Colonic mucosa (tissue), 4 donors: ENCODE measurements at places on chromosomes 1 and 21.

DNA sequence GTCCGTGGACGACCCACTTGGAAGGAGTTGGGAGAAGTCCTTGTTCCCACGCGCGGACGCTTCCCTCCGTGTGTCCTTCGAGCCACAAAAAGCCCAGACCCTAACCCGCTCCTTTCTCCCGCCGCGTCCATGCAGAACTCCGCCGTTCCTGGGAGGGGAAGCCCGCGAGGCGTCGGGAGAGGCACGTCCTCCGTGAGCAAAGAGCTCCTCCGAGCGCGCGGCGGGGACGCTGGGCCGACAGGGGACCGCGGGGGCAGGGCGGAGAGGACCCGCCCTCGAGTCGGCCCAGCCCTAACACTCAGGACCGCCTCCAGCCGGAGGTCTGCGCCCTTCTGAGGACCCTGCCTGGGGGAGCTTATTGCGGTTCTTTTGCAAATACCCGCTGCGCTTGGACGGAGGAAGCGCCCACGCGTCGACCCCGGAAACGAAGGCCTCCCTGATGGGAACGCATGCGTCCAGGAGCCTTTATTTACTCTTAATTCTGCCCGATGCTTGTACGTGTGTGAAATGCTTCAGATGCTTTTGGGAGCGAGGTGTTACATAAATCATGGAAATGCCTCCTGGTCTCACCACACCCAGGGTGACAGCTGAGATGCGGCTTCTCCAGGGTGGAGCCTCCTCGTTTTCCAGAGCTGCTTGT, 32.4 kb downstream of the PRMT2 start:
- no peak for DNase-seq
- peaks cover 8% of the 10 kb centered on the region for H3K27me3 ChIP-seq
- H3K4me3 ChIP-seq: peak overlapping the region; percentile 16
- no peaks in the 10 kb centered on the region for H3K36me3 ChIP-seq
- H3K27ac ChIP-seq: no peak overlapping the region

GRCh38 chr1:24410750-24411149, 2.8 kb downstream of the STPG1 start:
- no peaks in the 10 kb centered on the region for H3K4me1 ChIP-seq
- no peak overlapping the region for H3K4me3 ChIP-seq
- no peak for DNase-seq
- H3K27me3 ChIP-seq: no peaks in the 10 kb centered on the region
- H3K27ac ChIP-seq: no peak overlapping the region
- H3K36me3 ChIP-seq: no peaks in the 10 kb centered on the region

DNA sequence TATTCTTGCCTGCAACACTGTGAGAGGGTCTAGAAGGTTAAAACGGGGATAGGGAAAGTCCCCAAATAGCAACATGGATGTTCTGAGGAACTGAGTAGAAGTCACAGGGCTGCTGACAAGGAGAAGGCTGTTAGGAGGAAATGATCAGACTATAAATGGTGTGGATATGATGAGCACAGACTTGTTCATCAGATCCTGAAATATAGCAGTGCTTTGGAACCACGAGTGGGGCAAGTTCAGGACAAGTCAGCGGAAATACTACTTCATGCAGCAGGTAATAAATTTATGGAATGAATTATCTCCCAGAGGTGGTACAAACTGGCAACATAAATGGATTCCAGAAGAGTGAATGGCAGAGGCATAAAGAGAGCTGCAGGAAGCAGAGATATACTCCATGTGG, 3.2 kb upstream of the KIAA0040 start:
- no peaks in the 10 kb centered on the region for H3K27me3 ChIP-seq
- H3K36me3 ChIP-seq: no peaks in the 10 kb centered on the region
- H3K4me1 ChIP-seq: peaks cover 4% of the 10 kb centered on the region
- H3K4me3 ChIP-seq: no peak overlapping the region
- no peak for DNase-seq

DNA sequence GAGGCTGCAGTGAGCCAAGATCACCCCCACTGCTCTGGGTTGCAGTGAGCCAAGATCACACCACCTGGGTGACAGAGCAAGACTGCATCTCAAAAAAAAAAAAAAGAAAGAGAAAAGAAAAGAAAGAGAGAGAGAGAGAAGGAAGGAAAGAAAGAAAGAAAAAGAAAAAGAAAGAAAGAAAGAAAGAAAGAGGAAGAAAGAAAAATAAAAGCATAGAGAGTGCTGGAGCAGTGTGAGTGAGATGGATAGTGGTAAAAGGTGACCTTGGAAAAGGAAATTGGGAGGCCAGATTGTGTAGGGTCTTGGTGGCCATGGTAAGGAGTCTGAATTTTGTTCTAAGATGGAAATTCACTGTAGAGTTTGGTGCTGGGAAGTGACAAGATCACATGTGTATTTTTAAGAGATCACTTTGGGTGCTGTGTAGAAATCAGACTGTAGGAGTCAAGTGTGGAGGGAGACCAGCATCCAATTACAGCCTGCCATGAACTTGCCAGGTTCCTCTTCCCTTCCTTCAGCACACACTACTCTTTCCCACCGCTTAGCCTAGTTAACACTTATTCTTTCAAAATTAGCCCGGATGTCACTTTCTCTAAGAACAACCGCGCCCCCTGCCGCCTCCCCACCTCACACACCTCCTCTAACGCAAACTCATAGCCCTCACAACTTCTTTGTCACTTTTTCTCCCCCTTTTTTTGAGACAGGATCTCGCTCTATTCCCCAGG, 17.9 kb downstream of the MTX1 start:
- no peaks in the 10 kb centered on the region for H3K27me3 ChIP-seq
- DNase-seq: peak; percentile 84
- no peaks in the 10 kb centered on the region for H3K36me3 ChIP-seq
- H3K4me3 ChIP-seq: peak overlapping the region; percentile 67
- H3K4me1 ChIP-seq: peaks cover 10% of the 10 kb centered on the region

DNA sequence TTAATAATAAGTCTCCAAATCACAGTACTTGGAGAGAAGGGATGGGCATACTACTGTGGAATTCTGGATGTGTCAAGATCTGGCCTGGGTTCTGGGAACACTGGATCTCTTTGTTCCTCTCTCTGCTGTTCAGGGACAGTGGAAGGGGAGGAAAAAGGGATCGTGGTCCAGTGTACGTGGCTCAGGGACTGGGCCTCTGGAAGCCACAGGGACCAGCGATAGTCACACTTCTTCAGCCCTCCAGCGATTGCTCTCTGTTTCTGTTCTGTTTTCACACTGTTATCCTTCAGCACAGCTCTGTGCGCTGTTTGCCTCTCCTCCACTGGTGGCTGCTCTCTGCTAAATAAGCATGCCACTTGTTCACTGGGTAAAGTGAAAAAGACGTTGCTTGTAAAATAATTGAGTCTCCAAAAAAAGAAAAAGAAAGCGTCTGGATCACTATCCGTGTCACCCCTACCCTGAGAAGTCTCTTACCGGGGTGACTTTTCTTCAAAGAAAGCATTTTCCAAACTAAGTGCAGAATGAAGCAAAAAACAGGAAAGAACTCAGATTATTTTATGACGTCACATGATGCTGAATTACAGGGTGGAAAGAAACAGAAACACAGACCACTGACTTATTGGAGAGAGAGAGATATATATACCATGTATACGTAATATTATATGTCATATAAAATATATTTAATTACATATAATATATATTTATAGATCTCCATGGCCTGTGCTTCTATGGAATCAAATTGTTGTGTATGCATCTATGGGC, 279.4 kb downstream of the RGS7 start:
- no peak overlapping the region for H3K4me3 ChIP-seq
- H3K36me3 ChIP-seq: no peaks in the 10 kb centered on the region
- H3K27ac ChIP-seq: no peak overlapping the region
- no peaks in the 10 kb centered on the region for H3K4me1 ChIP-seq

GRCh38 chr21:44455524-44456213, 359 bp downstream of the LRRC3 start:
- no peaks in the 10 kb centered on the region for H3K36me3 ChIP-seq
- peak overlapping the region; percentile 83 for H3K4me3 ChIP-seq
- peak; percentile 60 for DNase-seq
- H3K4me1 ChIP-seq: peaks cover 4% of the 10 kb centered on the region
- no peaks in the 10 kb centered on the region for H3K27me3 ChIP-seq

DNA sequence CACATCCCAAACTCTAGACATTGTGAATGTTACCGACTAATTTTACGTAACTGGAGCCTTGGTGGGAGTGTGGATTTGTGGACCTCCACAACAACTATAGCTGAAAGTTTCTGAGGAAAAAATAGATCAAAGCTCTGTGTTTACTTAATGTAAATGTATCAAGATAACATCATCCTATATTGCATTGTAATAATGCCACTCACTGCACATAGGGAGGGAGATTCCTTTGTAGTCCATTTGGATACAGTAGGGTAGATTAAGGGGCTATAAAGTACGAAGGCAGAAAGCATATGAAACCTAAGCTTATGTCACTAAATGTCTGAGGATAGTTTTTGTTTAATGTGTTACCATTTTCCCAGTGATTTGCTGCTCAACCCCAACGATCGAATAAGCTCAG, 273.4 kb downstream of the TM2D1 start:
- H3K4me3 ChIP-seq: no peak overlapping the region
- no peaks in the 10 kb centered on the region for H3K27me3 ChIP-seq
- peak overlapping the region; percentile 49 for H3K27ac ChIP-seq
- H3K4me1 ChIP-seq: peaks cover 13% of the 10 kb centered on the region
- DNase-seq: no peak
- no peaks in the 10 kb centered on the region for H3K36me3 ChIP-seq

- DNase-seq: no peak
- no peak overlapping the region for H3K4me3 ChIP-seq
- no peak overlapping the region for H3K27ac ChIP-seq
- H3K4me1 ChIP-seq: no peaks in the 10 kb centered on the region
- H3K27me3 ChIP-seq: no peaks in the 10 kb centered on the region
Measured at GRCh38 chr1:81819613-81820012, 18.9 kb downstream of the ADGRL2 start.

DNA sequence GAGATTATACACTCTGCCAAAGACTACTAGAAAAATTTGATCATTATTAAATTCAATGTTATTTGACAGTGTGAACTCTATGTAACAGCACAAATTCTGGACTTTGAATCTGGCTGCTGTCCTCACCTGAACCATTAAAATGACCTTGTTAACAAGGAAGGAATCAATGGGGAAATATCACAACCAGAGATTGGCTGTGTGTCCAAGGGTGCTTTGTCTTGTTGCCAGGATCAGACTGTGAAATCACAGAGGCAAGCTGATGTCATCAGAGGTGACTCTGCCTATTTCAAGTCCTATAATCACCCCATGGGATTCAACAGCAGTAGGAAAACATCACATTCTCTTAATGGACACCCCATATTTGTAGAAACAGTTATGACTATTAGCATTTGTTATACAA, 46.8 kb downstream of the ADAMTS5 start:
- no peaks in the 10 kb centered on the region for H3K36me3 ChIP-seq
- H3K4me1 ChIP-seq: no peaks in the 10 kb centered on the region
- DNase-seq: no peak
- H3K4me3 ChIP-seq: no peak overlapping the region
- H3K27me3 ChIP-seq: no peaks in the 10 kb centered on the region

DNA sequence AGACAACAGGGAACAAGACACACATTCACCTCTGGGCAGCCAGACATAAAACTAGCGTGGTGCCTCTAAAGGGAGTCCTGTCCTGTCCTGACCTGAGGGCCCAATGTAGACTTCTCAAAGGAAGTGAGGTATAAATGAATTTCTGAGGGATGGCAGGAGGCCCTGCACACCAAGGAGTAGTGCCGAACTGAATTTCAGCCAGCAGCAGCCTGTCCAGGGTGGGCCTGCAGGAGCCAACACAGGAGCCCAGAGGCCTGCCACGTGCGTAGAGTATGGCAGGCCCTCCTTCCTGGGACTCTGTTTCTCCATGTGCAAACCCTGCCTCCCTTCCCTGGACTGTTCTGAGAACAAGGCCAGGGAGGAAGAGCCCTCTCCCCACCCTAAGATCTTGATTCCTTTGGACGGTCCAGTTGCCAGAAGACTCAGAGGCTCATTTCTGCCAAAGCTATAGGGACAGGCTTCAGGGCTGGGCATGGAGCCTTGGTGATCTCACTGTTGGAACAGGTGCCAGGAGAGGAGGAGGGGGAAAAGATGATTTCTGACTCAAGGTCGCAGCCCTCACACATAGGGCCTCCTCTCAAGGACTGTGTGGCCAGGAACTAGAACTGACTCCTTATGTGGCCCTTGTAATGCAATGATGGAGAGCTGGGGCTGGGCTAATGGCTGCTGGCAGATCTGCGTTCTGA, 1.8 kb upstream of the FABP3 start:
- no peak overlapping the region for H3K27ac ChIP-seq
- no peaks in the 10 kb centered on the region for H3K36me3 ChIP-seq
- DNase-seq: no peak
- H3K27me3 ChIP-seq: no peaks in the 10 kb centered on the region
- peaks cover 16% of the 10 kb centered on the region for H3K4me1 ChIP-seq
- H3K4me3 ChIP-seq: no peak overlapping the region

- peaks cover 35% of the 10 kb centered on the region for H3K27me3 ChIP-seq
- no peaks in the 10 kb centered on the region for H3K36me3 ChIP-seq
- peak overlapping the region; percentile 34 for H3K4me3 ChIP-seq
- no peak overlapping the region for H3K27ac ChIP-seq
- H3K4me1 ChIP-seq: no peaks in the 10 kb centered on the region
Measured at GRCh38 chr1:77282866-77283539, 1.2 kb downstream of the AK5 start.

- H3K27ac ChIP-seq: peak overlapping the region; percentile 22
- H3K4me1 ChIP-seq: peaks cover 15% of the 10 kb centered on the region
- H3K27me3 ChIP-seq: no peaks in the 10 kb centered on the region
- H3K4me3 ChIP-seq: peak overlapping the region; percentile 98
- no peaks in the 10 kb centered on the region for H3K36me3 ChIP-seq
Measured at GRCh38 chr21:44940116-44940631, 345 bp downstream of the SLX9 start.

GRCh38 chr1:2983706-2984398, 37.4 kb upstream of the ACTRT2 start:
- H3K36me3 ChIP-seq: no peaks in the 10 kb centered on the region
- H3K4me1 ChIP-seq: no peaks in the 10 kb centered on the region
- no peak overlapping the region for H3K27ac ChIP-seq
- no peak overlapping the region for H3K4me3 ChIP-seq
- no peaks in the 10 kb centered on the region for H3K27me3 ChIP-seq

GRCh38 chr1:202217516-202217915, 23.9 kb downstream of the LGR6 start:
- H3K27me3 ChIP-seq: peaks cover 7% of the 10 kb centered on the region
- no peak overlapping the region for H3K4me3 ChIP-seq
- H3K4me1 ChIP-seq: no peaks in the 10 kb centered on the region
- H3K27ac ChIP-seq: no peak overlapping the region
- H3K36me3 ChIP-seq: no peaks in the 10 kb centered on the region

- H3K4me3 ChIP-seq: no peak overlapping the region
- DNase-seq: no peak
- H3K36me3 ChIP-seq: no peaks in the 10 kb centered on the region
- H3K4me1 ChIP-seq: no peaks in the 10 kb centered on the region
- H3K27ac ChIP-seq: peak overlapping the region; percentile 44
Measured at GRCh38 chr1:12461754-12462153, 156.3 kb downstream of the DHRS3 start.

- H3K36me3 ChIP-seq: no peaks in the 10 kb centered on the region
- no peak for DNase-seq
- no peaks in the 10 kb centered on the region for H3K4me1 ChIP-seq
- H3K27me3 ChIP-seq: no peaks in the 10 kb centered on the region
- H3K27ac ChIP-seq: no peak overlapping the region
Measured at GRCh38 chr1:46519209-46519608, 29.6 kb downstream of the DMBX1 start.
